ENCODE measurements at places on chromosomes 7 and 10. TPM values are rescaled to one million over a fixed set of nuclear protein-coding genes. Genes with fewer than 3 reads are reported as not detected.

Gene INSYN2A
- 0.19 TPM for total RNA-seq

Gene NUTM2A
- total RNA-seq, result 0.41 TPM

Gene CACNB2
- total RNA-seq, result 3.2 TPM

Gene NEUROG3
- 0.31 TPM for total RNA-seq

Gene ZNF365
- 0.42 TPM for total RNA-seq

Gene CLDN3
- total RNA-seq, result 19.1 TPM

Gene ZNF789
- 11.4 TPM for total RNA-seq

Gene C10orf67
- 0.11 TPM for total RNA-seq

Gene PHF14
- total RNA-seq, result 70.6 TPM

Gene THSD7A
- total RNA-seq, result 1.2 TPM

Gene PGAM2
- 1.4 TPM for total RNA-seq

Gene PRSS37
- not detected for total RNA-seq

Gene TWIST1
- total RNA-seq, result 0.31 TPM

Gene GRM8
- 2.8 TPM for total RNA-seq

Gene RHEB
- 132 TPM for total RNA-seq

Gene SPOCK2
- total RNA-seq, result 1.6 TPM

Gene GPR141
- total RNA-seq, result 0.45 TPM

Gene GDF2
- not detected for total RNA-seq

Gene DRGX
- total RNA-seq, result not detected

Gene SRRM3
- 17.4 TPM for total RNA-seq

Gene KLF14
- total RNA-seq, result not detected

Gene ITPRID1
- 0.13 TPM for total RNA-seq

Gene SYNPO2L
- total RNA-seq, result 0.11 TPM

Gene GBX1
- not detected for total RNA-seq

Gene NUP205
- total RNA-seq, result 199 TPM

Gene FAM241B
- 18.6 TPM for total RNA-seq

GRCh38 chr10:104035194-104036068, 50.2 kb downstream of the COL17A1 start:
- no peak for DNase-seq

GRCh38 chr7:44961844-44962482, 16.9 kb downstream of the MYO1G start:
- DNase-seq, result no peak

DNA sequence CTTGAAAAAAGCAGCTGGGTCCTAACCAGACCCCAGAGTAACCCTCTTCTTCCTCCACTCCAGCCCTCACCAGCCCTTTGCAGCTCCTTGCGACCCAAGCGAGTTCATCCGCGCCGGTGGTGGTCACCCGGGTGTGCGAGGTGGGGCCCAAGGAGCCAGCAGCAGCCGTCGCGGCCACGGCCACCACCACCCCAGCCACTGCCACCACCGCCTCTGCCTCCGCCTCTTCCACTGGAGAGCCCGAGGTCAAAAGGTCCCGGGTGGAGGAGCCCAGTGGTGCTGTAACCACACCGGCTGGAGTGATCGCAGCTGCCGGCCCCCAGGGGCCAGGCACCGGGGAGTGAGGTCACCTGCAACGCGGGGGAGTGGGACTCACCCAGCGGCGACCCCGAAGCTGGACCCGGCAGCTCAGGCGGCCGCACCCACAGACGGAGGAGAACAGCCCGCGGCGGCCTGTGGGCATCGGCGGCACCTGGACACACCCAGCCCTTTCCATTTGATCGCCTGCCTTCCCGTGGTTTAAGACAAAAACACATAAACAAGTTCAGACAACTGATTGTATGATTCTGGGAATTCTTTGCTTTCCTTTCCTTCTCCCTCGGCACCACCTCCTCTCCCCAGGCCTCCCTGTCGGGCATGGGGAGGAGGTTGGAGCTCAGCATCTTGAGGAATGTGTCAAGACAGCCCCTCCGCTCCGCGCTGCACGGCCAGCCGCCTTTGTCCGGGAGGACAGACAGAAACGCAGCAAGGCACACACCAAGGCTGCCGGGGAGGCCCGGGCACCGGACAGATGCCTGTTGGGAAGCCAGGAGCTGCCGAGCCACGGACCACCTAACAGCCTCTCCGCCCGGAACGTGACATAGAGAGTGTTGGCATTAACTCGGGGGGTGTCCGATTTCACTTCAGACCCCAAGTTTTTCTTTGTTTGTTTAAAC, 13.0 kb upstream of the AP5Z1 start:
- DNase-seq, result no peak

DNA sequence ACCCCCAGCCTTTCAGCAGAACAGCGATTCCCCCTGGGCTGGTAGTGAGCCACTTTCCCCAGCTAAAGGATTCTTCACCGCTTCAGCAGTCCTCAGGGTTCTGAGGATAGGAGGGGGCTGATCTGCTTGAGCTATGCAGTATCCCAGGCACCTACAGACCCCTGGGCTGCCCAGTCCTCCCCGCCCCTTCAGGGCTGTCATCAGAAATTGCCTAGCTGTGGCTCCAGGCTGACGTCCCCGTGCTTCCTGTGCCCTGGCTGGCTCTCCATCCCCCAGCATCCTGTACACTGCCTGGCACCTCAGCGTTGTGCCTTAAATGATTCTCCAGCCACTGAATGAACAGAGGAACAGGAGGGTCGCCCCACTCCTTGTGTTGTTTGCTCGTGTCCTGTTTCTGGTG, 38.4 kb upstream of the CDH23 start:
- DNase-seq, result no peak

DNA sequence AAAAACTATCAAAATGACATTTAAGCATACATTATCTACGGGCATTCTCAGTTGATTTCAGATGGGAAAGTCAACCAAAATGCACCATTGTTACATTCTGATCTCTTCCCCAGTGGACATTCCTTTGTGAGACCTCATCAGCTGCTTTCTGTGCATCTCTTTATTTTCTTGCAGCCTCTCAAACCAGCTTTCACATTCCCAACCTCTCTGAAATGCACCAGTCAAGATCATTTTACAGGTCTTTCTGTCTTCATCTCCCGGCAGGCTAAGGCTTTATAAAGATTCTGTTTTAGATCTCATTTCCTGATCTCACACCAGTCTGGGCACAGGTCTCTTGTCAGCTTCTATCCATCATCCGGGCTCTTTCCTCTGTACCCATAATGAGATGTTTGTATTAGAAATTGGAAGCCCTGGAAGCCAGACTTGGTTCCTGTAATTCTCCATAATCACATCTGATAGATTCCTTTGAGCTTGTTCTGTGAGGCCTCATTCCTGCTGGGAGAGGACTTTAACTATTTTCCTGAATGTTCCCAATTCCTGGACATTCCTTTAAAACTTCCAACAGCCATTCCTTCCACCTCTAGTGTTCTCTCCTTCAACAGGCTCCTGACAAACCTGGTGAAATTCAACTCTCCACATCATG, 44.3 kb upstream of the ARL4A start:
- DNase-seq, result no peak

DNA sequence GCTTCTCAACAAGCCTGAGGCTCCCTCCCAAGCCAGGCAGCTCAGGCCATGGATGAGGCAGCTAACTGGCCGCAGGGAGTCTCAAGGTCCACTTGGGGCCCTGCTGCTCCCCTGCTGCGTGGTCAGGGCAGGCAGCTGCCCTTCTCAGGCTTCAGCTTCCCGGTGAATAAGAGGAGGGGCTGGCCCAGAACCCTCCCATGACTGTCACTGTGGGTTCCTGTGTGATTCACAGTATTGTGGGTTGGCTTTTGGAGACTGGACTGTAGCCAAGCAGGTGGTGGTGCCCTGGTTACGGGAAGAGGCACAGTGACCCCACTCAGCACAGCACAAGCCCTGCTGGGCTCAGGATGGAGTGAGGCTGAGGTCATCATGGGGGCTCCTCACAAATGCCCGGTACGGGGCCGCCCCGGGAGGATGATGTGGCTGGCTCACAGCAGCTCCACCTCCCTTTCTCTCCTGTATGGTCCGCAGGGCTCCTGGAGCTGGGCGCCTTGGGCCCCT, 189.8 kb downstream of the HECW1 start:
- DNase-seq, result no peak

DNA sequence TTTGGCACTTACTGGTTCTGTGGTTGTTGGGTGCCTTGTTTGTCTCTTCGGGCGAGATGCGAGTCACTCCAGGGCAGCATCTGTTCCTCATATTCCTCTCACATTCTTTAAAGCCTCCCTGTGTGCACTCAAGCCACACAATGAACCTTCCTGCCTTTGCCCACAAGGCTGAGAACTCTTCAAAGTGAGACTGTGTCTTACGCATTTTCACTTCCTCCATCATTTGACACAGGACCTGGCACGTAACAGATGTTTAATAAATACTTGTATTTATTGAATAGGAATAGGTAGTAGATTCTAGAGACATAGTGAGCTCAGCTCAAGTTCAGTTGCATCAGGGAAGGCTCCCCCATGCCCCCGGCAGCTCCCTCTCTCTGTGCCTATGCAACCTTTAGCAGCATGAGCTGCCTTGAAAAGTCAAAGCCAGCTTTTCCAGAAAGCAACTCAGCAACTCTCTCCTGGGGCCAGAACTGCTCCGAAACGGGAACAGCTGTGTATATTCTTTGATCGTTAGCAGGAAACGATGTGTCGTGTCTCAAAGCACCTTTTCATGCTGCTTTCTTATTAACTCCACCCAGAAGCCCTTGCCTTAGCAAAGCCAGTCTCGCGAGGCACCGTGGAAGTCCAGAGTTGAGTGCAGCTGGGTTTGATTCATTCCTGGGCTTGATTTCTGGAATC, 97.5 kb downstream of the PFKFB3 start:
- DNase-seq, result no peak

DNA sequence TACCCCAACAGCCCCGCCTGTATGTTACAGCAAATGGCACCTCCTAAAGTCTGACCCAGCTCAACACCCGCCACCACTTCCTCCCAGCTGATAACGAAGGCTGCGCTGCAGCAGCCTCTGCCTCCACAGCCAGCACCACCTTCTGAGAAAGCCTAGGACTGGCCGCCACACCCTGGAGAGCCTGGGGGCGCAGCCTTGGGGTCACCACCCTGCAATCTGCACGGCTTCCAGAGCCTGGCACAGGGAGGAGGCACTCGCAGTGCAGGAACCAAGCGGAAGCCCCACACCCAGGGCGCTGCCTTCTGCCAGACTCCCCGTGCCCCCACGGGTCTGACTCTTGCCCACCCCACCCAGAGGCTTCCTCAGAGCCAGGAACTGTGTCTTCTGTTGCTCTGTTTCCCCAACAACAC, 112.5 kb downstream of the MAD1L1 start:
- DNase-seq, result no peak

- no peak for DNase-seq
These were observed 4.4 kb downstream of the SEMA3A start for GRCh38 chr7:84190016-84190705.

DNA sequence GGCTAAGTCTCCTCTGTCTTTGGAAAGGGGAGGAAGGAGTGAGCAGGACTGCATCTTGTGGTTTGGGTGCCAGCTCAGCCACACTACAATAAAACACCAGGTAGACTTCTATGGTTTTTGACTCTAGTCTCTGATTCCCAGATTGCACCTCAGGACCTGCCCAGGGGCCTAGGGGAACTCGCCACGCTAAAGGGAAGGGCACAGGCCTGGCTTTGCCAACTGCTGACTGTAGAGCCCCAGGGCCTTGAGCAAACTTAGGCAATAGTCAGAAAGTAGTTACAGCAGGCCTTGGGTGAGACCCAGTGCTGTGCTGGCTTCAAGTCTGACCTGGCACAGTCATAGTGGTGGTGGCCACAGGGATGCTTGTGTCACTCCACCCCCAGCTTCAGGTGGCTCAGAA, 24.2 kb upstream of the PRR15 start:
- DNase-seq, result no peak

- DNase-seq, result no peak
These were observed 64.9 kb downstream of the PAX2 start for GRCh38 chr10:100810091-100810834.

DNA sequence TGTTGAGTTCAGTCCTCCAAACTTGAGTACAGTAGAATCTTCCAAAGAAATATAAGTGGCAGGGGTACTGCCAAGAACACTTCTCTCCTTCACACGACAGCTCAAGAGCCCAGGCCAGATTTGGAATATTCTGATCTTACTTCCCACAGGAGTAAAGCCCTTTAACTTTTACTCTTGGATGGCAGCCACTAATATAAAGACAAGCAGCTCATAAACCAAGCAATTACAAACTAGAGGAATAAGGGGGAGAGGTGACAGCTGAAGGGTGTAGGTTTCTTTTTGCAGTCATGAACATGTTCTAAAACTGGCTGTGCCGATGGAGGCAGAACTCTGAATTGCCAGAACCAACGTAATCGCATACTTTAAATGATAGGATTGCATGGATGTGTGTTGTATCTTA, 74.8 kb downstream of the SVIL start:
- DNase-seq, result no peak

- DNase-seq, result no peak
These were observed 315.5 kb downstream of the RPS24 start for GRCh38 chr10:78349165-78349516.

DNA sequence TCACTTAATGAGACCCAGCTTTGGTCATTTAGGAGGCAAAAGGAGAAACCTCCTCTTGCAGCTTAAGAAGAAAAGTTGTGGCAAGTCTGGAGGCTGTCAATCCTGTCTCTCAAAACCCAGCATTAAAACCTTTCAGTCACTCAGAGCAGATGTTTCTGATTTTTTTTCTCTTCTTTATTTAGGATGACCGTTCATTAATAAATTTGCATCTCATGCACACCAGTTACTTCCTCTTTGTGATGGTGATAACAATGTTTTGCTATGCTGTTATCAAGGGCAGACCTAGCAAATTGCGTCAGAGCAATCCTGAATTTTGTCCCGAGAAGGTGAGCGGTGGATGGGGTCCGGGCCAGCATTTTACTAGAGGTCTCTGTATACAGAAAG, 32.0 kb downstream of the TMEM248 start:
- DNase-seq, result no peak

GRCh38 chr10:110717781-110718589, 73.8 kb downstream of the RBM20 start:
- no peak for DNase-seq

- no peak for DNase-seq
These were observed 17.2 kb downstream of the CEP41 start for GRCh38 chr7:130423501-130424037.

- no peak for DNase-seq
These were observed 5.2 kb upstream of the OTUD1 start for GRCh38 chr10:23433701-23434100.

DNA sequence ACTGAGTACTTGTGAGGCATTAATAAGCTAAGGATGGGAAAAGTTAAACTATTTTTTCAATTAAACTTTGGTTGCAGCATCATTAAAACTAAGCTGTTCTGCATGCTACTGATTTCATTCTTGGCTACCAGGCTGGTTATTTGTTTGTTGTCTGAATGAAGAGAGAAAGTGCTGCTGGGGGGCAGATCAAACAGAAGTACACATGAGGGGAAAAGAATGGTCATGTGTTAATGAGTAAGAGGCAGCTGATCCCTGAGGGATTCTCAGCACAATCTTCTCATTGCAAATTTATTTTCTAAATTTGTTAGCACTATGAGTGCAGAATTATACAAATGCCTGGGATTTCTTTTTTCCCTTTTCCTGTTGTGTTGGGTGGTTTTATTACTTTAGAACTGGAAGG, 213.2 kb upstream of the HPS1 start:
- no peak for DNase-seq

- DNase-seq, result no peak
These were observed 29.4 kb downstream of the PALD1 start for GRCh38 chr10:70507966-70508365.

GRCh38 chr10:44465401-44466115, 80.7 kb upstream of the CXCL12 start:
- DNase-seq, result no peak

GRCh38 chr10:69957886-69958555, 94.6 kb upstream of the MACROH2A2 start:
- DNase-seq, result no peak

All from H1 (cell line).